CD8-positive, alpha-beta T cell (primary cell): ENCODE measurements at places on chromosomes 3 and 15. TPM values are rescaled to one million over a fixed set of nuclear protein-coding genes. Genes with fewer than 3 reads are reported as not detected.

XCR1 gene
- not detected for total RNA-seq

MESP2 gene
- total RNA-seq: not detected

CGGBP1 gene
- total RNA-seq: 64.1 TPM

GCSAM gene
- total RNA-seq: 3.1 TPM

ZNF860 gene
- total RNA-seq: not detected

MYRIP gene
- not detected for total RNA-seq

CDCP1 gene
- total RNA-seq: not detected

CCR2 gene
- 0.62 TPM for total RNA-seq

STRIT1 gene
- not detected for total RNA-seq

DNA sequence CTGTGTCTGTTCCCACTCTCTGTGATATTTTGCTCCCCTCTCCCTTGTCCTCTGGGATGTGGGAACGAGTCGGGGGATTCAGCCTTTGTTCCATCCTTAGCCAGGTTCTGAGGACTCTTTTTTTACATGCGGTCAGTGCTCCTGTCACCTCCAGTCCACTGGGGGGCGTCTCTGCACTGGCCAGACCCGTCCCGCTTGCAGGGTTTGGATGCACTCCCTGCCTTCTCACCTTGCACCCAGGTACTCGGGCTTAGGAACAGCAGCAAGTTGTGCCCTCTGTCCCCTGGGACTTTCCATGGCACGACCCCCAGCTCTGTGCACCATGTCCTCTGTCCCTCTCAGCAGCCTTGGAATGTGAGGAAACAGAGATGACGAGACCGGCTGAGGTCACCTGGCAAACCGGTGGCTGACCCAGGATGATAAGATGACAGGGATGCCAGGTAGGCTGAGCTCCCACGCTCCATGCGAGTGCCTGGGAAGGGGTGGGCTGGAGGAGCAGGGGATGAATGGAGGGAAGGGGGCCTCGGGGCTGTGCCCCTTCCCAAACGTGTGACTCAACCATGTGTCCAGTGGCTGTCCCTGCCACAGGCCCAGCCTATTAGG lies 27.3 kb upstream of the FGD5 start:
- DNase-seq: peak; percentile 54

DNA sequence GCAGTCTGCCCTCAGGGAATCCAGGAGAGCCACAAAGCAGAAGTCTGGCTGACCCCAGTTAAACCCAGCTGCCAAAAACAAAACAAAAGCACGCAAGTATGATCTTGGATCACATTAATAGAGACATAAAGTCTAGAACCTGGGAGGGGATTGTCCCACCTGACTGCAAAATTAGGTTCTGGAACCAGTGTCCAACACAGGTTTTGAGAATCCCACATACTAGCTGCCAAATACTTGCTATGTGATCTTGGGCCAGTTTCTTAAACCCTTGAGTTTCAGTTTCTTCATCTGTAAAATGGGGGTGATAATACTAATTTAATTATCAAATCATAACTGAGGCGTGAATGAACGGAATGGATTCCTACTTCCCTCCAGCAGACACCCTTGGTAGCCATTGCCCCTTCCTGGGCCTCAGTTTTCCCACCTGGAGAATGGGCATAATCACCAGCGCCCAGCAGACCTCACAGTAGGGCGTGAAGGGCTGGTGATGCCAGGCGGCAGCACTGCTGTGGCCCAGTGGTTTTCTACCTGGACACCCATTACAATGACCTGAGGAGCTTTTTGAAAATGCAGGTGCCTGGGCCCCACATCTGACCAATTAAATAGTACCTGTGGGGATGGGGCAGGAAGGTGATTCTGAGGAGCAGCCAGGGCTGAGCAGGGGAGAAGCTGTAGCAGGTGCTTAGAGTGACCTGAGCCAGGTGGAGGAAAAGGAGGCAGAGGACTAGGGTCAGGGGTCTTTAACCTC lies 32.2 kb downstream of the GRIP2 start:
- no peak for DNase-seq

DNA sequence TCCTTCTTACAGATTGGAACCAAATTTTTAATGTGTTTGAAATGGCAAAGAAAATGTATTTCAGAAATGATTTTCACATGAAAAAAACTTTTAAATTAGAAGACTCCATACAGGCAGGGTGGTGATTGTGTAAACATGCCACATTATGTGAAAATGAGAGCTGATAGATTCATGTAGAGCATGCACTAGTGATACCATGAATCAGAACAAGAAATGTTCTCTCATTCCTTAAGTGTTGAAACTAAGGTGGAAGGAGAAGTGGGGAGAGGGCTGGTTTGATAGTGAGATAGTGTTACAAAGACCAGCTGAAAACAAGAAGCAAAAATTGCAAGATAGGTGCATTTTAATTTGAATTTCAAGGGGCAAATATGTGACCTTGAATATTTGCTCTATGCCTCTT lies 100.3 kb downstream of the CCNL1 start:
- DNase-seq: no peak

DNA sequence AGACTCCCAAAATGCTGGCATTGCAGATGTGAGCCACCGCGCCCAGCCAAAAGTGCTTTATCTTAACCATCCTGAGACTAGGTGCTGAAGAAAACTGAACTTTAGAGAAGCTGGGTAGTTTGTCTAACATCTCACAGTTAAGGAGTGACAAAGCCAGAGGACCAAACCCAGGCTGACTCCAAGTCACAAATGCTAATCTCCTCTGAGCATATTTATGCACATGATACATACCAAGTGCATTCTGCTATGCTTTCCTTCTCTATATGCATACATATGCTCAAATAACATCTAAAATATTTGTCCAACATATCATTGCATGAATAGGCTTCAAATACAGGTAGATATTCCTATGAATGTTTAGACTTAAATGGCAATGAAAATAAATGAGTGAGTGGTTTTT lies 256.9 kb downstream of the CTNNB1 start:
- no peak for DNase-seq

DNA sequence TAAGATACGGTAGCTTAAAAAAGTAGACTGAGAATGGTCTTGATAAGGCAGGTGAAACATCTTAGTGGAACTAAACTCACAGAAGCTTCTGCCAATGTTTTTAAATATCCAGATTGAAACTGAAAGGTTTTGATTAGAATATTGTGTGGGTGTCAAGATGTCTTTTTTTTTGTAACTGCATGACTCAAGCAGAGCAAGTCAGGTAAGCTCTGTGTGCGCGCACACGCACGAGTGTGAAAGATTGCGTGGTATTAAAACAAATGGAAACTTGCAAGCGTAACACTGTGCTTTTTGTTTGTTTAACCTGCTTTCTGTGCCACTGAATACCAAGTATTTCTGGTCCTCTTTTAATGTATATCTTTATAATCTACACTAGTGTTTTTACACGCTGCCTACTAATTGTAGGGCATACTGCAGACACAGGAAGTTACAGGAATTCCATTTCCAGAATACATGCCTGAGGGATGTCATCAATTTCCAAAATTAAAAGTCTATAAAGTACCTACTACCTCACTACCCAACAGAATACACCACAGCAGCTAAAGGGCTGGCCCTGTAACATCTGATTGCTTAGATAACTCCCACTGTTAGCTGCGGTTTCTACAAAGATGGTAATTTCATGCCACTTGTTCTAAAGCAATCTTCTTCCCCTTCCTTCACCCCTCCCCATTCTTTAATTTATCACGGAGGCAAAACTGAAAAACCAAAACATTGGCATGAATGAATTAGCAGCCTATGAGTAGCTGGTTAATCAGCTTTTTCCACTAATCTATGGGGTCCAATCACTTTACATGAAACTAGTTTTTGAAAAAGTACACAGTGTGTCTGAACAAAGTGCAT lies 472.8 kb downstream of the SHQ1 start:
- no peak for DNase-seq

DNA sequence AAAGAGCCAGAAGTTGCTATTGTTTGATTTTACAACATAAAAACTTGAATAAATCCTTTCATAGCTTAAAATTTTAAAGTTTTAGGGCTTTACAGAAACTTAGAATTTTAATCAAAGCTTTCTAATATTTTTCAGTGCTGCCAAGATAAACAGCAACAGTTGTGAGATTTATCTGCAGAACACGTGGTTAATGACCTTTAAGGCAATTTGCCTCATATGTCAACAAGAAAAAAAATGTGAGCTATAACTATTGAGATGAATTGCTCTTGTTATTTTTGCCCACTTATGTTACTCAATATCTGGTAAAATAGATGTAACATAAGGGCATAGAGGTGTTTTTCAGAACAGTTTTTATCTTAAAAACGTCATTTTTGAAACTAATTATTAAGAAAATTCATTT lies 96.7 kb upstream of the NECTIN3 start:
- no peak for DNase-seq

DNA sequence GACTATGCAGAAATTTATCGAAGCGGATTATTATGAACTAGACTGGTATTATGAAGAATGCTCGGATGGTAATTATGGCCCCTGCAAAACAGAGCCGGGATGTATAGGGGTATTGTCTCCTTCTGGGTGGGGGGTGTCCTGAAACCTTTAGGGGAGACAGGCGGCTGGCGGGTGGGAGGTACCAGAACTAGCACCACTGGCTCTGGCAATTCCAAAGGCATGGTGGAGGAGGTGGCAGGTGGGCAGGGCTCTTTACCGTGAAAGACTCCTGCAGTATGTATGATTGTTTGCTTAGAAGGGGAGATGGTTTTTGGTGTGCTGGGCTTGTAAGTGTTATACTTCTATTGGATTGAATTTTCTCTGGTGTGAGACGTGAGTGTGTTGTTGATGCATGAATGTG lies 58.4 kb downstream of the TRAK1 start:
- no peak for DNase-seq

GRCh38 chr15:48693484-48693883 lies 48.0 kb upstream of the FBN1 start:
- no peak for DNase-seq

DNA sequence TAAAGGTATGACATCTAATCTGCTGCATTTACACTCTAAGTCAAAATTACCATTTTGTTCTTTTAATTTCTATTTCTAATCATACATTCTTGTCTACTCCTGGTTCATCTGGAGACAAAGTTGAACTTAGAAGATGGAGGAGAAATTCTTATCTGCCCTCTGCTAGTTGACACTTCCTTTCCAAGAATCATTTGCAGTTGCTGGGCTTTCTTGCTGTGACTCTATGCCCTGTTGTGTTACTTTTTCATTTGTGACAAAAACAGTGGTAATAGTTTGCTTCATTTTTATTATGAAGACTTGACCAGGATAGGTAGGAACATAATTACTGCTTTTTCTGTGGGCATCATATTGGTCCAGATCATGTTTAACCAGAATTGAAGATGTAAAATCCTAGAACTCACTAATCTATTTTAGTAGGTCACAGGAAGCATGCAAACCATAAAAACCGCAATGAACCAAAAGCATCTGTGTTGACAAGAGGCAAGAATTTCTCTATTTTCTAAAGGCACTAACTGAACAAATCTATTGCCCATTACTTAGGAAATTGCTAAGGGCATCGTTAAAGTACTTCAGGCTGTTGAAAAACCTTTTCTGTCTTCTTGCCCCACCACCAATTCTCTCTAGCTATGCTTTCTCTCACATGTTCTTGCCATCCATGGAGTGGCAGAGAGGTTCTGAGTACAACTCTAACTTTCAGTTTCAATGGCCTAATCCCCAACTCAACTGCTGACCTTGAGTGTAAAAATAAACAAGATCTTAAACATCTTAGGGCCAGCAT lies 4.2 kb upstream of the CCR2 start:
- no peak for DNase-seq

DNA sequence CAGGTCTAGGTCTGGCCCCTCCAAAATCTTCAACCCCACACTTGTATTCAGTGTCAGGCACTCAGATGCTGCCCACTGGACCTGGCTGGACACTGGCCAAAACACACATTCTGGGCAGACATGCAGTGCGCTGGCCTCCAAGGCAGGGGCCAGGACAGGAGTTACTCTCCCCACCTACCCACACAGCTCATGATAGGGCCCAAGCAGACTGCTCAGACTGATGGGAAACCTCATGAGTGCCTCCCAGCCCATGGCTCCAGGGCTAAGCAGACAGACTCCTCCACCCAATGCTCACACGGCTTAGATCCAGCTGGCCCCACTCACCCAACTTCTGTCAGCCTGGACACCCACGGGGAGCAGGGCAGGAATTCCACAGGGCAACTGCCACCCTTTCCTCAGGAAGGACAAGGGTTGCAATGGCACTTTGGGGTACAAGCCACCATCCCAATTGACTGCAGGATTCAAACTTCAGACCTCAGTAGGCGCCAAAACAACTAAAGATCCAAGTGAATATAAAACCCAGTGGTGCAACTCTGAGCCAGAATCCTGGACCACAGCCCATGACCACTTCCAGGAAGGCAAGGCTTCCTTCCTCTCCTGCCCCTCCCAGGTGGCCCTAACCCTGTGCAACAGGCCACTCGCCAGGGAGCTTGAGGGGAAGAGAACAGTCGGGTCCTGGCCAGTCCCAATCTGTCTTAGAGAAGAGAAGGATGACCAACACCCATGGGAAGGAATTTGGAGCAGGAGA lies 1.4 kb downstream of the LTF start:
- DNase-seq: no peak

- DNase-seq: no peak
Measured at GRCh38 chr3:182258538-182259177, 534.6 kb upstream of the ATP11B start.

DNA sequence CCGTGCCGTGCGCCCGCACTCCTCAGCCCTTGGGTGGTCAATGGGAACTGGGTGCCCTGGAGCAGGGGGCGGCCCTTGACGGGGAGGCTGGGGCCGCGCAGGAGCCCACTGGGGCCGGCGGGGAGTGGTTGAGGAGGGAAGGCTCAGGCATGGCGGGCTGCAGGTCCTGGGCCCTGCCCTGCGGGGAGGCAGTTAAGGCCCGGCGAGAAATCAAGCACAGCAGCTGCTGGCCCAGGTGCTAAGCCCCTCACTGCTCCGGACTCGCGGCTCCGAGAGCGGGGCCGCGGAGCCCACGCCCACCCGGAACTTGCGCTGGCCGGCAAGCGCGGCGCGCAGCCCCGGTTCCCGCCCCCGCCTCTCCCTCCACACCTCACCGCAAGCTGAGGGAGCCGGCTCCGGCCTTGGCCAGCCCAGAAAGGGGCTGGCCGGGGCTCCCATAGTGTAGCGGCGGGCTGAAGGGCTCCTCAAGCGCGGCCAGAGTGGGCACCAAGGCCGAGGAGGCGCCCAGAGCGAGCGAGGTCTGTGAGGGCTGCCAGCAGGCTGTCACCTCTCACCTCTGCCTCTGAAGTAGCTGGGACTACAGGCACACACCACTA lies 7.8 kb downstream of the GP9 start:
- DNase-seq: peak; percentile 55

- no peak for DNase-seq
Measured at GRCh38 chr15:36284911-36285310, 294.5 kb upstream of the CDIN1 start.

- DNase-seq: no peak
Measured at GRCh38 chr3:72702390-72702789, 145.9 kb downstream of the SHQ1 start.

- no peak for DNase-seq
Measured at GRCh38 chr3:190502946-190503345, 10.9 kb upstream of the IL1RAP start.

DNA sequence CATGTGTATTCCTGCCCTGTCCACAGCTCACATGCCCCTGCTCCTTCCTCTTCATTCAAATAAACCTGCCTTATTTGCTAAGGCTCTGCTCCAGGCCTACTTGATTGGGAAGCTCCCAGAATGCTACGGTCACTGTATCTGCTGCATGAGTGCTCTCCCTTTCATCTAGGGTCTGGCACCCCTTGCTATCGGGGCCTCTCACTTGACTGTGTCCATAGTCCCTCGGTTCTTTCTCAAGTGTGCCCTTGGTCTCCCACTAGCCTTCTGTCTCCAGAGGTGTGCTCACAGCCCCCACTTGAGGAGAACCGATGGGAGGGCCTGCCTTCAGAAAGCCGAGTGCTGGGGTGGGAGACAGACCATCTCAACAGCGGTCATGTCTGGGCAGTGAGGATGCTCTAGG lies 57.4 kb upstream of the NMNAT3 start:
- no peak for DNase-seq
